RWPE1 (cell line): ENCODE measurements at places on chromosomes 2 and 18.

- no peak for DNase-seq
Observed at GRCh38 chr2:64166212-64166611, 22.0 kb upstream of the PELI1 start.

DNA sequence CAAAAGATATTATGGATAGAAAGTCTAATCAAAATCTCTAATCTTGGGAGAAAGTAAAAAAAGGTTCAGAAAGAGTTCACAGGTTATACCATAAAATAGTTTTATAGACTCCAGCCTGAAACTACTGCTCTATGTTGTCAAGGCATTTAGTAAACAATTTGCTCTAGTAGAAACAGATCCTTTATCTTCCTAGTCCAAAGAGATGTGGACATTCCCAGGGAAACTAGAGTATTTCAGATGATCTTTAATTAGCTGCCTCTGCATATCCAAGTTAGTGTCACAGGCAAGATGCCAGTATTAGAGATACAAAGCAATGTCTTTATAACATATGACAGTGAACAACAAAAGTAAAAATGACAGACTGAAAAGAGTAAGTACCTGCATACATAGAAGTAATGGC is 708.6 kb downstream of the CCDC85A start:
- DNase-seq: no peak

DNA sequence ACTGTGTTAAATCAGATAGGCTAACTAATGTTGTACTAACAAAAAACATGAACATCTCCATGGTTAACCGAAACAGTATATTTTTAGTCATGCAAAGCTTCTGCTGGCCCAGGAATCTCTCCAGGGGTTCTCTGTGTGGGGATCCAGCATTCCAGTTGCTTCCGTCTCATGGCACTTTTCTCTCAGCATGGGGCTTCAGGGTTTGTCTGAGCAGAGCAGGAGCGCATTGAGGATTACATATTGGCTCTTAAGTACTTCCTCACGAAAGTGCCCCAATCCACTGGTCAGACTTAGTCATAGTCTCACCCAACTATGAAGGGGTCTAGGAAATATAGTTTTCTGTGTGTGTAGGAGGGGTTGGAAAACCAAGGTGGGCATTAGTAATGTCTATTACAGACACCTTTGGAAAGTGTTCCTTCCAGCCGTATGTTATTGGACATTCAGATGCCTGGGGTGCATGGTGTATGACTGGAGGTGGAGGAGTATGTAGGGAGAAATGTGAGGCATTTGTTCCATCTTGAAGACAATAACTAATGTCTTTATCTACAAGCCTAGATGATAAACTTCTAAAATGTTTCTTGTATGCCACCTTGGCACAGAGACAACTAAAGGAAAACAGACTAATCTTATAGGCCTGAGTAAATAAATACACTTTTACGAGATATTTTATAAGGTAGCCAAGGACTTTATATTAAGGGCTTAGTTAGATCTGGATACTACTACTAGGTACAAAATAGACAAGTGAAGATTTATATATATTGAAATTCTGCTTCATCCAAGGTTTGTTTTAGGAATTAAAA is 123.8 kb upstream of the ZEB2 start:
- DNase-seq: no peak

GRCh38 chr18:2776601-2777000 is 70.2 kb upstream of the EMILIN2 start:
- DNase-seq: no peak

- no peak for DNase-seq
Observed at GRCh38 chr2:8271461-8271860, 410.4 kb upstream of the ID2 start.

- peak; percentile 68 for DNase-seq
Observed at GRCh38 chr2:41869542-41870264, 178.1 kb upstream of the PKDCC start.

GRCh38 chr2:70440621-70441020 is 113.0 kb downstream of the TGFA start:
- no peak for DNase-seq

GRCh38 chr2:137900421-137901141 is 63.7 kb upstream of the HNMT start:
- DNase-seq: no peak

DNA sequence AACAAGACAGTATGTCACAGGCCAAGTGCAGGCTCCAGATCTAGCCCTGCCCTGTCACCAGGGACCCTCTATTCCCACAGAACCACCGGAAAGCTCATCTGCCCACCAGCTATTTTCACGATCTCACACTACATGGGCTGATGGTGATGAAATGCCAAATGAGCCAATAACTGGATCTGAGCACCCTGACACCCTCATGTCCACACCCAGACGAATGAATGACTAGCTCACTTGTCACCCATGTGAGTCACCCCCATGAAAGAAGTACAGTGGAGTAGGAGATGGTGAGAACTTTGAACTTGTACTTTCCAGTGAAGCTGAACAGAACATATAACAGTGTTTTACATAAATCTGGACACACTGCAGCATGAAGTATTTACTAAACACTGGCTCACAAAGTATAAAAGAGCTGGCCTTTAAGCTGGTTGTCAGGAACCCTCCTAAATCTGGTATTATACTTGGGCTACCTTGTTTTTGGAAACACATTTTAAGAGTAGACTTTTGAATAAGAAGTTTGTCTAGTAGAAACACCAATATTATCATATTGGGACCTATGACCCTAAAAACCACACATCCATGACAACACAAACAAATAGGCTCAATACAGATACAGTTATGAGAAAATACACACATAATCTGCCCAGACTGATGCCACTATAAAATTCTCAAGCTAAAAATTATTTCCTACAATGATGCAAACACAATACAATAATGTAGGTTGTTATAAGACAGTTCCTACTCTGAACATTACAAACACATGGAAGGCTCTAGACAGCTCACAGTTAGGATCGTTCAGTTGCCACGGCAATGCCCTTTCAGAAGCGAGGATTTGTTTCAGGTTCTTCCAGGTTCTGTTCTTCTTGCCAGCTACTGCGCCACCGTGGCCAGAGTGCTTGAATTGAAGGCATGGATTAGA is 19.0 kb downstream of the INO80C start:
- peak; percentile 88 for DNase-seq

DNA sequence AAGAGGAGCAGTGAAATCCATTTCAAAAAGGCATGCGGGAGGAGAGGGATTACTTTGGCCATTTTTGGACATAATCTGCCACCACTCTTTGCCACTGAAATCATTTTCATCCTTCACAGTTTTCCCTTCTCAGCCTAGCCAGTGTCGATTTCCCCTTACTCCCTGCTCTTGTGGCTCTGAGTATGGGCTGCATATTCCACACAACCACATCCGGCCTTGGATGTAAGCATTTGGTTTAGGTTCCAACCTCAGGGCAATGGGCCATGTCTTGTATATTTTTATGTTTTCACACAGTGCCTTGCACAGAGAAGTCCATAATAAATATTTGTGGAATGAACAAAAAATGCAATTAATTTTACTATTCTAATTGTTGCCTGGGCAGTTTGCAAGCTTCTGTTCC is 7.7 kb upstream of the SERPINE2 start:
- no peak for DNase-seq

DNA sequence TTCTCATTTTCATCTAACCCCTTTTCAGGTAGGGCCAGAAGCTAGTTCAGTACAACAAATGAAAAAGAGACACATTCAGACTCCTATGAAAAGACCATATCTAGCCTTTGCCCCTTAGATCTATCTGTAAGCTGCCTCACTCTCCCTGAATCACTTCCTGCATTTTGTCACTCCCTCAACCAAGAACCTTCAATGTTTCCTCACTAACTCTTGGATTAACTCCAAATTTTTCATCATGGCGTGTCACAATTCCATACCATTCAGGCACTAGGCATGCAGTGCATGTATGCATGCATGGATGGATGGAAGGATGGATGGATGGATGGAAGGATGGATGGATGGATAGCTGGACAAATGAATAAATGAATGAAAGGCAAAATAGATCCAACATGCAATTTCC is 356.9 kb downstream of the TNS1 start:
- DNase-seq: peak; percentile 15

DNA sequence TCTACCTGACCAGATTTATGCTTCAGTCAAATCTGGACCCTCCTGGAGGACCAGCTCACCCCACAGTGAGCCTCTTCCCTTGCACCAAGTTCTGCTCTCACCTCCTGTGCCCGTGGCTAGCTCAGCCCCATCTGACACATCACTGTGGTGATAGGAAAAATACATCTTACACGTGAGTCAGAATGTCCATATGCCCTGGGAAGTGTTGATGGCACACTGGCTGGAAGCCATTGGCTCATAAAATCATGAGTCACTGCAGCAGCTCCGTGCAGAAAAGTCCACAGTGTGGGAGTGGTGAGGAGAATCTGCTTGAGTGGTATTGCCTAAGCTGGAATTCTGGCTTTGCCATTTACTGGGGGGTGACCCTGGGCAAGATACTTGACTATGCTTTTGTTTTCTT is 42.6 kb upstream of the RAPGEF4 start:
- DNase-seq: peak; percentile 93

DNA sequence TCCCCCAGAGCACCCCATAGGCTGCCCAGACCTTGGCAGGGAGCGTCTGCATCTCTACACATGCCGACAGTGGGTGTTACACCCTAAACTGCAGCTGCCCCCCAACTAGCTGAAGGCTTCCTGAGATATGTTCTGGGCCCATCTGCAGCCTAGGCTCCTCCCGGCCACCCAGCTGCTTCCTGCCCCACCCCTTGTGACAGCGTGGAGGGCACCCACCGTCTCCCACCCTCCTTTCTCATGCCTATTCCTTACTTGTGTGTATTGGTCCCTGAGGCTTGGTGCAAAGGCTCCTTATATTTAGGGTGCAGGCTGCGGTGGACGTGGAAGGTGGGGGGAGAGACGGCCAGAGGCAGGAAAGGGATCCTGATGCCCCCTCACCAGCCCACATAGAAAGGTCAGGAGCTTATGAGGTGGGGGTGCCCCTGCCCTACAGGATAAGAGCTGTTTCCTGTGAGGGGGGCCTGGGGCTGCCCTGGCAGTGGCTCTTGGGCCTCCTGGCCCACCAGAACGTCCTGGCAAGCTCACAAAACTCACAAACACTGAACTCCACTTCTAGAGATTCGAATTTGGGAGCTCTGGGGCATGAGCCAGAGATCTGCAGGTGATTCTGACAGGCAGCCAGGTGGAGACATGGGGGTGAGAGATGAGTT is 7.3 kb upstream of the PROM2 start:
- DNase-seq: no peak

DNA sequence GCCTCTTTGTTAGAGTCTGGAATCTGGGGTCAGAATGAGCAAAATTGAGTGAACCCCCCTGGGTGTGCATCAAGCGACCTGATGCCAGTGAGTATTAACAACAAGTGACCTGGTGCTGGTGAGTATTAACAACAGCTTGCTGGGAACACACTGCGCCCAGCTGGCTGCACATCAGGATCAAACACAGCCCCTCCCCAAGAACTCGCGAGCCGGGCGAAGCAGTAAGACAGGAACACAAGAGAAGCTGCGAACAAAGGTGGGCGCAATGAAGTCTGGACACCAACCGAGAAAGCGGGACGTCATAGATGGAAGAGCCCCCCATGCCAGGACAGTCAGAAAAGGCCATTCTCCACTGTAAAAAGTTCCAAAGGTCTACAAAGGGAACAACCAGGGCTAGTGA is 34.3 kb downstream of the CRACDL start:
- no peak for DNase-seq

GRCh38 chr2:127305990-127306585 is 12.1 kb upstream of the ERCC3 start:
- no peak for DNase-seq

DNA sequence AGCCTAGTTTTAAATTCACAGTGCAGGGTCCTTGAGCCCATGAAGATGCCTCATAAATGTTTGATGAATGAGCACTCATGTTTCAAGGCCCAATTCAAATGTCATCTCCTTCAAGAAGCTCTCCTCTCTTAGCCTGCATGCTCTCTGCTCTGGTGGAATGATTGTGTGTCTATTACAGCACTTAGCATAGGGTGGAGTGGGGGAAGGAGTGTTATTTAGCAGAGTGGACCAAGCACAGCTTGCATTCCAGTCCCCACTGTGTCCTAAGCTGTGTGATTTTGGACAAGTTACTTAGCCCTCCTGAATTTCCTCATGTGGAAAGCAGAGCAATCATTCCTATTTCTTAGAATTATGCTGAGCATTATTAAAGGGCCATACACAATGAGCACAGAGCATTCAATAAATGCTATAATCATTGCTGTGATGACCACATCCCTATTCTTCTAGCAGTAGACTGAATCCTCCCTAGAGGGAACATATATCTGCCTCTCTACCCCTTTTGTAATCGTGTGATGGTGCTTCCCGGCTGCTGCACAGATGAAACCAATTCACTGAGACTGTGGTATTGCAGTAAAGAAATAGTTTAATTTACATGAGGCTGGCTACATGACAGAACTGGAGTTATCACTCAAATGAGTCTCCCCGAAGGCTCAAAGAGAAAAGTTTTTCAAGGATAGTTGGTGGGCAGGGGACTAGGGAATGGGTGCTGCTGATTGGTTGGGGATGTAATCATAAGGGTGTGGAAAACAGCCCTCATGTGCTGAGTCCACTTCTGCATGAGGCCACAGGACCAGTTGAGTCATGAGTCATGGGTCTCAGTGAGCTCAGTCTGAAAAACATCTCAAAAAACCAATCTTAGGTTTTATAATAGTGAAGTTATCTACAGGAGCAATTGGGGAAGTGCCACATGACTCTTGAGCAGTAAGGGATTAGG is 173.4 kb upstream of the NDUFV2 start:
- DNase-seq: no peak

DNA sequence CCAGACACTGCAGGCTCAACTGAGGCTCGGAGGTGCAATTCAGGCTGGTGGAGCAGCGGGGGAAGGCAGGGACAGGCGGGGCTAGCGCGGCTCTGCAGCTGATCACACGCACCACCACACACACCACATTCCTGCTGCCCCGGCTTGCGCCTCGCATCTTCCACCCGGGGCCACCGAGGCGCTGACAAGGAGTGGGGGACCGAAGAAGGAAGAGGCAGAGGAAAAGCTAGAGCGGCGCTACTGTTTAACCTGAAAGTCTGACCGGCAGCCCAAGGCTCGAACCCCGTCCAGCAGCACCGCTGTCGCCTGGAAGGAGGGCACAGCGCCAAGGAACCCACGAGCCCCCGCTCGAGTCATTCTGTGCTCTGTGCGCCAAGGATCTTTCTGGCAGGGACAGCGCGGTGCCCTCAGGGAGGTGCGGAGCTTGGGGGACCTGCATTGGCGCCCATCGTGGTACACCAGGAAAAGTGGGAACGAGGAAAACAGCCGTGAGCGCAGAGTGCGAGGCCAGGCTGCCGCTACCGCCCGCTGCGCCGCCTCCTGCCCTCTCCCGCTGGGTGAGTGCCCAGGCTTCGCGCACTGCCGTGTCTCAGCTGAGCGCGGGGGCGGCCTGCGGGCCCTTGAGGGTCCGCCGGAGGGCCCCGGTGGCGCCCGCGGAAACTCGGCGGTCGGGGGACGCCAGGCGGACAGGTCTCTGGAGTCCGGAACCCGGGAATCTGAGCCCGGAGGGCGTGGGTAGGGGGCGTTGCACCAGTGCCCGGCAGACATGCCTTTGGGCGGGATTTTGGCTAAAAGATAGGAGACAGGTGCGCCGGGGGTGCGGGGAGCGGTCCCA is 860 bp upstream of the KCNJ3 start:
- no peak for DNase-seq

DNA sequence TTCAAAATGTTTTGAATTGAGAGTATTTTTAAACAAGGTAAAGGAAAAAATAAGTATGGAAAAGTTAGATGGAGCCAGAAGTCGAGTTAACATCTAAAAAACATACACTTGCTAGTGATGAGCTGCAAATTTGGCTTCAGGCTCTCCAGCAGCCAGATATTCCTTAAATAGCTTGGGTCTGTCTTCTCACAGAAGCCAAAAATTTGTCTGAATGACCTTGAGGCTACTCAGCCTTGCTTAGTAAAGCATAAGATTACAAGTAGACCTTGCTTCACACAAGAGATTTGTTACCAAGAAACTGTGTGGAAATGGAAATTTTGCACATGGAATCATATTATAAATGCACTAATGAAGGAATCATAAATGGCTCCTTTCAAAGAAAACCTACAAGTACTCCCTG is 40.8 kb upstream of the GRB14 start:
- DNase-seq: no peak
